Stimulated activated CD4-positive, alpha-beta T cell treated with anti-CD3 and anti-CD28 coated beads, Interleukin-1b, Interleukin-23, amount 100 ng/mL, for 1 hour (primary cell): ENCODE measurements at places on chromosomes 4 and X.

- no peak for DNase-seq
Measured at GRCh38 chr4:151324124-151324751, 1.2 kb downstream of the SH3D19 start.

- no peak for DNase-seq
Measured at GRCh38 chr4:189823591-189823990, 117.1 kb upstream of the FRG1 start.

- no peak for DNase-seq
Measured at GRCh38 chr4:15238720-15239119, 189.1 kb upstream of the C1QTNF7 start.

DNA sequence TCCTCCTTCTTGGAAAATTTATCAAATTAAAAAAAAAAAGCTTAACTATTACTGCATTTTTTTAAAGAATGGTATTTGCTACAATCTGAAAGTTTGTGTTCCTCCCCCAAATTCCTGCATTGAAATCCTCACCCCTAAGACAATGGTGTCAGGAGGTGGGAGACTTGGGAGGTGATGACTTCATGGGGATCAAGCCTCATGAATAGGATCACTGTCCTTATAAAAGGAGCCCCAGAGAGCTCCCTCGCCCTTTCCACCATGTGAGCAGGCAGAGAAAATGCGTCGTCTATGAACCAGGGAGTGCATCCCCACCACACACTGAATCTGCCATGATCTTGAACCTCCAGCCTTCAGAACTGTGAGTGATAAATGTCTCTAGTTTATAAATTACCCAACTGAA is 38.0 kb downstream of the DHRSX start:
- DNase-seq, result no peak

GRCh38 chr4:151581570-151581969 is 172.6 kb downstream of the FHIP1A start:
- no peak for DNase-seq

- DNase-seq, result no peak
Measured at GRCh38 chrX:69531031-69531755, 27.1 kb downstream of the NALF2 start.

DNA sequence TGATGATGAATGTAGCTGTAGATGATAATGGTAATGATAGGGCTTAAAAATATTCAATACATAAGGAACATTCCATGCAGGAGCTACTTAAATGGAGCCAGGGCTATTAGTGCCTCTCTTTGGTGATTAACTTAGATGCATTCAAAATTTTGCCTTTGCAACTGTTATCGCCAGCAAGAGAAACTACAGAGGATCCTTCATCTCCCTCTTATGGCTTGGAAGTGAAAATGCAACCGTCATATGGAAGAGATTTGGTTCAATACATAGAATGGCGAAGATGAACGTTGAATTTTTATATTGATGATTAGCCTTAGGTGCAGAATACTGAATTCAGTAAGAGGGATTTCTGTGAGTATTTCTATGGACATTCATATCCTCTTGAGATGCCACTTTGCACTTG is 134.5 kb upstream of the NLGN4X start:
- no peak for DNase-seq

GRCh38 chr4:62640296-62640695 is 1440.2 kb downstream of the ADGRL3 start:
- DNase-seq, result no peak

- DNase-seq, result no peak
Measured at GRCh38 chr4:38453253-38453881, 210.6 kb upstream of the KLF3 start.

DNA sequence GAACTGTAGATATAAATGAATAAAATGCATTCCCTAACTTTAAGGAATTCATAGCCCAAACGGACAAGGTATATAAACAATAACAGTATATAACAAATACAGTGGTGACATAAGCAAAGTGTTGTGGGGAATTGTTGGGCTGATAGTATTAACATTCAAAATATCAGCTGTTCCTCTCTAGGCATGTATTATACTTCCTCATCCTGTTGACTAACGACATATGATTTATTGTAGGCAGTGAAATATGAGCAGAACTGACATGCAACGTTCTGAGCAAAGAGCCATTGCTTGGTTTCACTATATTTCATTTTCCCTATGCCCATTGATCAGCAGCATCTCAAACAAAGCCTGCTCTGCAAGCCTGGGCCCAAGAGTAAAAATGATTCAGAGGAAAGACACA is 143.9 kb downstream of the PTCHD1 start:
- DNase-seq, result no peak

GRCh38 chr4:13615161-13615560 is 12.4 kb downstream of the BOD1L1 start:
- no peak for DNase-seq

DNA sequence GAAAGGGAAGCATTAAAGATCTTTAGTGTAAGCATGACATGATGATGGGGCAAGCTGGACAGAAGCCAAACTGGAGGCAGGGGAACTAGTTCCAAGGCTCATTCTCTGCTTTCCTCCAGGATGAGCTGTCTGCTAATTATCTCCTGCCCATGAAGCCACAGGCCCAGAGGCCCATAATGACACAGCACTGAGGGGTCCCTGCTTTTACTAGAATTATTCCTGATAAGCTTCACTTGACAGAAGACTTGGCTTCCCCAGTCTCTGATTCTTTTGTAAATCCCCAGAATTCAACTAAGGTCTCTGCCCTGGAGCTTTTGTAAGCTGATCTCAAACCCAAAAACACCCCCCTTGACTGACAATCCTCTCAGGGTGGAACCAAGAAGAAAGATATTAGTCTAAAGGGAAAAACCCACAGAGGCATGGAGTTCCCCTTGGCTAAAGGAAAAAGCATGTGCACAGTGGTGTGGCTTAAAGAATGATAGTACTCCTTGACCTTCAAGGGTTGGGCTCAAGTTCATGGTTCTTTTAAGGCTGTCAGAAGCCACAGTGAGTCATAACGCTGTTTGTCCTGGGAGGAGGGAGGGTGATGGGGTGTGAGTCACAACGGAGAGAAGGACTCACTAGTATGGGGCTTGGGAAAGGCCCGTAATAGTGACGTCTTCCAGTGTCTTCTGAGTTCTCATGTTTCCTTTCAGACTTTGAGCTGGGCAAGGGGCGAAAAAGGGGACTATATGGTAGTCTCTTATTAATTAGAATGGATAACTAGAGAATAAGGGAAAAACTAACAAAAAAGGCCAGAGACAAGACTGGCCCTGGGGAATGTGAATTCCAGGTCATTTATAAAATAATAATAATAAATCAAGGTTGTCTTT is 146.0 kb upstream of the CPEB2 start:
- no peak for DNase-seq

- no peak for DNase-seq
Measured at GRCh38 chr4:19657856-19658255, 593.8 kb upstream of the SLIT2 start.

- no peak for DNase-seq
Measured at GRCh38 chrX:34585561-34585960, 71.5 kb downstream of the TMEM47 start.

DNA sequence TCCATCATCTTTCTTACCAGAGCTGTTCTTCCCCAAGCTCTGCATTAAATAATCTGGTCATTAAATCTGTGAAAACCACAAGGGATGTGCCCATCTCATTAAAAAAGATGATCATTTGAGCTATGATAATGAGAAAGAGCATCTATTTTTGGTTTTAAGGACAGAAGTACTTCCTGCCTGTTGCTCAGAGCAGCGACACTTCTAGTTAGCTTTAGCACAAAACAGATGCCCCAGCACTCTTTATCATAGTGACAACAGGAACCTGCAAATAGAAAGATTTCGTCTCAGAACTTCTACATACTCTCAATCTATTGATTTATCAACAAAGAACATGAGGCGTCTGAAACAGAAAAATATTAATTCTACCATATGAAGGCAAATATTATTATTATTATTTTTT is 140.1 kb downstream of the APBB2 start:
- no peak for DNase-seq

DNA sequence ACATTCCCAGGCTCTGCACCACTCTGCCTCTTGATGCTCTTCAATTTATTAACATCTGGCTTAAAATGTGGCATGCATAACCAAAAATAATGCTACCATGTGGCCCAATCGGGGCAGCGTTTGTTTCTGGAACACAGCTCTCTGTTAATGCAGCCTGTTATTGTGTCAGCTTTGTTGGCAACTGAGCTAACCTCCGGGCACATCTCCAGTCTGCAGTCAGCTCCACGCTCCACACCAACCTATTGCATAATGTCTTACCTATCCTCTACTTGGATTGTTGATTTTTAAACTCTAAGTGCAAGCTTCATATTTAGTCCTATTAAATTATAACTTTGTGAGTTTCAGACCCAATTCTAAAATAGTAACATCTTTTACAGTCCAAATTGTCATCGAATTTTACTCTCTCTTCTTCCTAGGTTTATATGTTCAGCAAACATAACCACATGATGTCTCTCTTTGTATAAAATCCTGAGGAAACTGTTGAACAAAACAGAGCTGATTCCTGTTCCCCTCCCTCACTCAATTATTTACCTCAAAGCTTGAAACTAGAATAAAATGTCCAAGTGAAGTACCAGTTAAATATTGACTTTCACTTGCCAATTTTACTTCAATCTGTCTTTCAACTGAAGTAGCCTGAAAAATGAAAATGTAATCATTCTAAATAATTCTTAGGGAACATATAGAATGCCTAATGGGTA is 92.2 kb upstream of the RAPGEF2 start:
- no peak for DNase-seq

DNA sequence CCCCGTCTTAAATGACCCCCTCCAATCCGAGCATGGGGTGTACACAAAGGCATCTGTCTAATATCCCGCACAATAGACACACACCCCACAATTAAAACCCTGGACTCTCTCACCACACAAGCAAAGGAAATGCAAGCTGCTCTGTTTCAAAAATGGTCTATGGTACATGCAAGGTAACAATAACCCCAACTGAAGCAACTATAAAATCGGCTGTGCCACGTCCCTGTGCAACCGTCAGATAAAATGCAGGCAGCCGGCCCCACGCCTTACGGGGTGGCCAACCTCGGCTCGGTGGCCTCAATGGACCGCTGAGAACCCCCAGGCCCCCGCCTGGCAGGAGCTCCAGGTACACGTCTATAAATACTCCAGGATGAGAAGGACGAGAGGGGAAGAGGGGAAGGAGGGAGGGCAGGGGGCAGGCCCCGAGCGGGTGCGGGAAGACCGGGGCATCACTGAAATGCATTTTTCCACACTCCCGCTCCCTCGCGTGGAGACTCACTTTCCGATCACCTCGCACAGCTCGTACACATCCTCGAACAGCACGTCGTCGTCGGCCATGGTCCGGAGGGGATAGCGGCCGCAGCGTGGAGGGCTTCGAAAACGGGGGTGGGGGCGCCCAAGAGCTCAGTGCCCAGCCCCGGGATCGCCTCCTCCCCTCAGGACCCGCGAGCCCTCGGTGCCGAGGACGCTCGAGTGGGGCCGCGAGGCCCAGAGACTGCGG is 763 bp downstream of the CASK start:
- DNase-seq, result no peak

DNA sequence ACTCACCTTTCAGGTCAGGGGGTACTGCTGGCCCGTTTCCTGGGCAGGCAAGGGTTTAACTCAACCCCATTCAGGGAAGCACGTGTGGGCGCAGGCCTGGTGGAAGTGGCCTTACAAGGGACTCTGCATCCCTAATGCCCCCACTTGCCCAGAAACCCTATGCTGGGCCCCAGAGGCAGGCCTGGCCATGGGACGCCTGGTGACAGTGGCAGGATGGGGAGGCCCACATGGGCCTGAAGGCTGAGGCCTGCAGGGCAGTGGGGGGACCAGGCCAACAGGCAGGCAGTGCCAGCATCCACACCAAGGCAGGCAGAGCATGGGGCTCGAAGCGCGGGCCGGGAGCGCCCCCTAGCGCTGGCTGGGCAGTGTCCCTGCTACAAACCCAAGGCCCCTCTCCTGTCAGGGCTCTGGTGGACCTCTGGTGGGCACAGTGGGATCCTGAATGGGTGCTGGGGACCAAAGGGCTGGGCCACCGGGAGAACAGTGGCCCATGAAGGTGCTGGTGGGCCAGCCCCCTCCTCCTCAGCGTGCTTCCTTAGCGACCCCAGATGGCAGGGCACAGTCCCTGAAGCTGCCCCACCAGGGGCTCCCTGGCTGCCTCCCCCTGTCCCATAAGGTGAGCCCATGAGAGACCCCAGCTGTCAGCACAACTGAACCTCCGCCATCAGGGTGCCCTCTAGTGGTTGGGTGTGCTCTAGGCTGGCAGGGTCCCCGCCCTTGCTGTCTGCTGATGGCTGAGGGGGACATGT is 16.8 kb downstream of the FGFR3 start:
- DNase-seq, result peak; percentile 13

DNA sequence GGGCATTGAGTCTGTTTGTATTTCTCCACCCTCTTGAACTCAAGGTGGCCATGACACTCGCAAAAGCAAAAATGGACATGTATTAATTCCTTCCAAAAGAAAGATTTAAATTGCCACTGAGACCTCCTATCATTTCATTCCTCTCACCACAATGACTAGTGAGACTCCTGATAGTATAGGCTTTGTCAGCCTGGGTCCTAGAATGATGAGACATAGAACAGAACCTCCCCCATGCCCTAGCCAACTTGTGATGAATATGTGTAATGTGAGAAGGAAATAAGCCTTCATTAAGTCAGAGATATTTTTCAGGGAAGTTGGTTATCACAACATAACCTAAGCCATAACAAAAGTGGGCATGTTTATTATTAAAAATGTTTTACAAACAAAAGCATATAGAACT is 62.5 kb downstream of the ASB9 start:
- no peak for DNase-seq

GRCh38 chr4:112370466-112370865 is 73.3 kb downstream of the ALPK1 start:
- no peak for DNase-seq

DNA sequence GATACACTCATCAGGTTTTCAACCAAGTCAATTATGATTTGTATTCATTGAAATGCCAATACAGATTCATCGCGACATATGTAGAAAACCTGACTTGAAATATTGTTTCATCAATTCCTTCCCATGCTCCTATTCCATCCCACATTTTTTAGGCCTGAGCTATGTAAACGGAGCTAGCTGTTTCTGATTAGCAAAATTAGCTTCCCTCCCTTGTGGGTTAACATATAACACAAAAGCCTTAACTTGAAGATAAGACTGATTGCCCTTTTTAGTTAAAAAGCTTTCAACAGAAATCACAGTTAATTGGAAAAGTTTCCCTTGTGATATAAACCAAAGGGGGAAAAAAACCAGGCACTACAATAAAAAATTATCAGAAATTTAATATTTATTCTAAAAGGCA is 32.8 kb upstream of the DCLK2 start:
- no peak for DNase-seq

DNA sequence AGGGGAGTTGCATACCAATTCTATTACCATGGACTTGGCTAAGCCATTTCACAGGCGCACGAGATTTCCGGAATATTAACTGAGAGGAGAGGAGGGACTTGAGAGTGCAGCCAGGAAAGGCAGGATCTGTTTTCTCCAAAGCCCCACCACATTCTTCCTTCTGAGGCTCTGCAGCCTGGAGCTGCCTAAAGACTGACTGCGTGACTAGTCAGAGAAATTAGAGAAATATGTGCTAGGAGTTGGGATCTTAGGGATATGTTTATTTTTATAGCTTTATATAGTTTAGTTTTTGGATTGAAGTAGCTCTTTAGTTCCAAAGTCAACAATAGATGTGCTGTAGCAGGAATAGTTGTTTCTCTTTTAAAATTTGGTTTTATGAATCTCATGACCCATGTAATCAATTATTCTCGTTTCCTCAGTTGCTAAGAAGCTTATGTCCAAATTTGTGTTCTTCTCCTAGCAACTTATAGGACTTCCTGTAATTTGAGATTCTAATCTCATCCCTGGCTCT is 300.1 kb upstream of the DDX53 start:
- DNase-seq, result no peak
